Aorta (tissue), 5 donors: ENCODE measurements at places on chromosomes 12 and 14. TPM values are rescaled to one million over a fixed set of nuclear protein-coding genes. Genes with fewer than 3 reads are reported as not detected.

GRCh38 chr14:26959972-26960660 lies 362.3 kb upstream of the NOVA1 start:
- no peak for DNase-seq

- DNase-seq = no peak
These were observed 263.4 kb upstream of the PLEKHG7 start for GRCh38 chr12:92439420-92439805.

The FERMT2 gene
- total RNA-seq = 205 TPM

DNA sequence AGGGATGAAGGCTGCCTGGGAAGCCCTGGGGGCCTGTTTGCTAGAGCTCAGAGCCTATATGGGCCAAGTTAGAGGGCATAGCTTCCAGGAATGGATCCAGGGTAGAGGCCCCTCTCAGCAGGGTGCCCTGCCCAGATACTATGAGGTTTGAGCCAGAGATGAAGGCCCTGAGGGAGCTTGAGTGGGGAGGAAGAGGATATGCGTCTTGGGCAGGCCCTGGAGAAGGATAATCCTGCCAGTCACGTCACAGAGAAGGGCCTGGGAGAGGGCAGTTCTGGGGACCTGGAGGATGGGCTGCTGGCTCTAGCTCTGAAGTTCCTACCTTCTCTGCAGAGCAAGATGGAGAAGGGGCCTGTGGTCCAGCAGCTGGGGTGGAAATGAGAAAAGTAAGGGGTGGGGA lies 5.9 kb upstream of the CACNB3 start:
- DNase-seq = no peak

GRCh38 chr14:99820702-99821331 lies 27.6 kb downstream of the EML1 start:
- no peak for DNase-seq

- DNase-seq = no peak
These were observed 106.7 kb downstream of the PPM1A start for GRCh38 chr14:60355768-60356167.

- DNase-seq = no peak
These were observed 37.9 kb upstream of the DLK1 start for GRCh38 chr14:100688598-100689461.

- no peak for DNase-seq
These were observed 195.8 kb upstream of the DIO3 start for GRCh38 chr14:101365329-101366158.

The OVCH1 gene
- 1.5 TPM for total RNA-seq

GRCh38 chr12:88693837-88694445 lies 113.7 kb upstream of the KITLG start:
- DNase-seq = no peak

DNA sequence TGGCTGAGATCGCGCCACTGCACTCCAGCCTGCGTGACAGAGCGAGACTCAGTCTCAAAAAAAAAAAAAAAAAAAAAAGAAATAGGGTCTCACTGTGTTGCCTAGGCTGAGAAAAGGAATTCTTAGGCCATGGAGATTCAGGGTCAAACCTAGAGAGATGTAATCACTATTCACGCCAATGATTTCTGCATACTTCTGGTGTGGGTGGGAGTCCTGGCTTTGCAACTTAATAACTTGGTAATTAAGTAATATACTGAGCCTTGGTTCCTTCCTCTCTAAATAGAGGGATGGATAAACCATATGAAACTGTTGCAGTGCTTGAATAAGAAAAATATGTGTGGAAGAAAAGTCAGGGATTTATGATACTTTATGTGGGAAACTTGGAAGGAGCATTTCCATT lies 2.7 kb downstream of the ZNF410 start:
- DNase-seq = no peak

DNA sequence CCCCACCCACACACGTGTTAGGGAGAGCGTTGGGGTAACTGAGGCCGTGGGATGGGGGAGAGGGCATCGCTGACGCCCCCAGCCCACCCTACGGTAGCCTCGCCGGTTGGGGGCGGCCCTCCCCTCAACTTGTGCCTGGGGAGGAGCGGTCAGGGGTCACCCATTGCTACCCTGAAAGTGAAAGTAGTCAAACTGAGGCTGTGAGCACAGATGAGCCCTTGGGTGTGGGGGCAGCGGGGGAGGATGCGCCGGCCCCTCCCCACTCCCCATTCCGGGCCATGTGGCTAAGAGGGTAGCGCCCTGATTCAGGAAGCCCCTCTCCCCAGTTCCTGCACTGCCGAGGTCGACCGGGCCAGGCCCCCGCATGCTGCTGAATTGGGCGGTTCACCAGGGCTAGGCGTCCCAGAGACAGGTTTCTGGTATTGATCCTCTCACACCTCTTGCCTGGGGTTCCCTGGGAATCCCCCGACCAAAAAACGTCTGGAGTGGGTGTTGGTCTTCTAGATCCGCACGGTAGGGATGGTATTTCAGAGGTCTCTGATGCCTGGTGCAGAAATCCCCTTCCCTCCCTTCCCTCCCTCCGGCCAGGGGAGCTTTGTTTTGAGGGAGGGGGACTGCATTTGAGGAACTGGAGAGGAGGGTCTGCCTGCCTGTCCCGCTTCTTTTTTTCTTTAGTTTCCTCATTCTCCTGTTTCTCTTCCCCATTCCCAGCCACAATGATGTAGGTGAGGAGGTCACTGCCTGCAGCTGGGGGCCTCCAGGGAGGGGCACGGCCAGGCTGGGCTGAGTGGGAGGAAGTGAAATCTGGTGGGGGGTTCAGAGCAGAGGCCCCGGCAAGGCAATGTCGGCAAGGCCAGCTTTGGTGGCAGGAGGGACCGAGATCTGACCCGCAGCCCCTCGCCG lies 1.0 kb downstream of the SH2B3 start:
- DNase-seq = peak; percentile 86

The TM7SF3 gene
- total RNA-seq = 49.7 TPM

The AGAP2 gene
- 2.6 TPM for total RNA-seq
